ENCODE measurements at places on chromosomes 11 and 22.

GRCh38 chr11:3382613-3383285 is 3.8 kb upstream of the ZNF195 start:
- no peak for DNase-seq

GRCh38 chr22:38653741-38654140 is 2.5 kb downstream of the FAM227A start:
- no peak for DNase-seq

- DNase-seq: no peak
Measured at GRCh38 chr22:27988704-27989103, 69.6 kb upstream of the PITPNB start.

- DNase-seq: no peak
Measured at GRCh38 chr22:39524089-39524752, 3.9 kb downstream of the ATF4 start.

GRCh38 chr11:114826910-114827442 is 148.6 kb downstream of the NXPE2 start:
- no peak for DNase-seq

DNA sequence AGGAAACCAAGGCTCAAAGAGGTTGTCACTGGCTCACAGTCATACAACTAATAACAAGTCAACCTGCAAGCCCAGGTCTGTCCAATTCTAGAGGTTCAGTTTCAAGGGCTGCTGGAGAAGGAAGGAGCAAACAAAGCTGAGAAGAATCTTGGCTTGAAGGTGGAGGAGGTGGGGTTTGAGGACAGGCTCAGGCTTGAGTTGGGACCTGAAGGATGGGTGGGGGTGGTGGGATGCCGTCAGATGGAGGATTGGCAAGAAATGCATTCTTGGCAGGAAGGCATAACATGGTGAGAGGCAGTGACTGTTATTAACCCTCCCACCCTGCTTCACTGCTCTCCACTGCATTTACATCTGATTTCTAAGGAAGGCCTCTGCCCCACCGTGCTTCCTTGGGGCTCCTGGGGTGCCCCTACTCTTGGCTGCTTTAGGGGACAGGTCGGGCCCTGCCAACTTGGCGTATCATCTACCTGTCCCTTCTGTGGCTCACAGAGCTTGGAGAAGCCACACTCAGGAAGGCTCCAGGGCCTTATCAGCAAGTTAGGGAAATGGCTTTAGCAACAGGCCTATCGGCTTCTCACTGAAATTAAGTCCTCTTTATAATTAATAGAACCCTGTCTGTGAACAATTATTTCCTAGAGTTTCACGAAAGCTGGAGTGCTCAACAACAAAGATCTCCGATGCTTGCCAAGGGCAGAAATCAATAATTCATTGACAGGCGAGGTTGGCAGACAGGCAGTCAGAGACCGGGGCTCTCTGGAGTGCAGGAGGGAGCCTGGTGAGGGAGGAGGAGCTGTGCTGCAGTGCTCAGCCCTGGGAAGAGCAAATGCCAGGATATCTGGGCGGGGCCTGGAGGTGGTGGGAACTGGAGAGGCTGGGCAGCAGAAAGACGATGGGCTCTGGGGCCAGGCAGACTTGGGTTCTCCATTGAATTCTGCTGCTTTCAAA is 84.9 kb upstream of the NARS2 start:
- DNase-seq: no peak

GRCh38 chr11:65066315-65066714 is 8.0 kb upstream of the NAALADL1 start:
- DNase-seq: no peak

Measured in CD4-positive, alpha-beta T cell treated with Interleukin-6 for 4 hours (primary cell).